ENCODE measurements at places on chromosomes 16 and 17.

- no peak for DNase-seq
These were observed 32.4 kb upstream of the POLR3E start for GRCh38 chr16:22264786-22265185.

GRCh38 chr17:37510056-37510455, 20.4 kb downstream of the DUSP14 start:
- DNase-seq, result no peak

- peak; percentile 71 for DNase-seq
These were observed 2.1 kb downstream of the MC1R start for GRCh38 chr16:89920723-89921122.

DNA sequence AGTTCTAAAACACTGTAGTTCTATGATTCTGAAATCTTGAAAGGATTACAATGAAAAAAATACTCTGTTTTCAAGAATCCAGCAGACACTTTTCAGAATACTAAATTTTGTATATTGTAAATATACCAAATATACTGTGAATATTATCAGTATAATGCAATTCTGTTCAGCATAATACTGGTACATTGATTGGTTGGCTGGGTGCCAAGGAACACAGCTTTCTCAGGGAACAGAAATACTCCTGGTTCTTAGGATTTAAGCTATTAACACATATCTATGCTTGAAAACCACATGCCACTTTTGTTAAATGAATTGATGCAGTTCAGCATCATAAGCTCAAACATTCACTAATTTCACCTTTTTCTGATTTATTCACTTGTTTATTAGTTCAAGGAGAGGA, 2.5 kb upstream of the GINS3 start:
- DNase-seq, result no peak

GRCh38 chr17:69516225-69516624, 101.7 kb downstream of the MAP2K6 start:
- DNase-seq, result no peak

- no peak for DNase-seq
These were observed 1.0 kb upstream of the SLC38A8 start for GRCh38 chr16:84043486-84044117.

DNA sequence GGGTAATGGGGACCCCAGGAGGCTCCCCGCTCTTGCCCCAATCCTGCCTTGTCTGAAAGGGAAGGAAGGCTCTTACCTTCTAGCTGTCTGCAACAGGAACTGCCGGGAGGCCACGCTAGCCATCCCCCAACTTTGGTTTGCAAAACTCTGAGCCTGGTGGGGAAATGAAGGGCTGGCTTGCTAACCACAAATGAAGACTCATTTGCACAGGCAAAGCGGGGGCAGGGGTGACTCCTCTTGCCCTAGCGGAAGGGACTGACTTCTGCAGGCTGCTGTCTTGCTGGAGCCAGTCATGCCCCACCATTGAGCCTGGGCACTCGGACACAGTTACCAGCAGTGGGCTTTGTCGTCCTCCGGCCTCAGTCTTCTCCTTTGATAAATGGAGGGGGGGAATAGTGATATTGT, 52.6 kb downstream of the PLCG2 start:
- peak; percentile 99 for DNase-seq

GRCh38 chr17:22171631-22172030, 479.3 kb downstream of the KCNJ18 start:
- no peak for DNase-seq

DNA sequence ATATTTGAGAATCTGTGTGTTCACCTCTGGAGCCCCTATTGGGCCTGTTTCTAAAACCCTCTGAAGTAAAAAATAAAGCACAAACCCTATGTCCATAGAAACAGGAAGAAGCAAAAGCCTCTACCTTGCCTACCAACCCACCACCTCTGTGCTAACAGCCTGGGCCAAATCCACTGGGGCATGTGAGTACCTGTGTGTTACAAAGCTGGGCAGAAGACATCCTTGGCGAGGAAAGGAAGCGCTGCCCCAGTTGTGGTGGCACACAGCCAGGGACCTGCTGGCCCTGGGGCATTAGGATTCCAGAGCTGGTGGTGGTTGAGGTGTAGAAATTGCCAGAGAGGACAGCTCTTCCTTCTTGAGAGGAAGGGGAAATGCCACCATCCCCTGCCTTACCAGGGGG, 30.0 kb downstream of the MYO18A start:
- no peak for DNase-seq

DNA sequence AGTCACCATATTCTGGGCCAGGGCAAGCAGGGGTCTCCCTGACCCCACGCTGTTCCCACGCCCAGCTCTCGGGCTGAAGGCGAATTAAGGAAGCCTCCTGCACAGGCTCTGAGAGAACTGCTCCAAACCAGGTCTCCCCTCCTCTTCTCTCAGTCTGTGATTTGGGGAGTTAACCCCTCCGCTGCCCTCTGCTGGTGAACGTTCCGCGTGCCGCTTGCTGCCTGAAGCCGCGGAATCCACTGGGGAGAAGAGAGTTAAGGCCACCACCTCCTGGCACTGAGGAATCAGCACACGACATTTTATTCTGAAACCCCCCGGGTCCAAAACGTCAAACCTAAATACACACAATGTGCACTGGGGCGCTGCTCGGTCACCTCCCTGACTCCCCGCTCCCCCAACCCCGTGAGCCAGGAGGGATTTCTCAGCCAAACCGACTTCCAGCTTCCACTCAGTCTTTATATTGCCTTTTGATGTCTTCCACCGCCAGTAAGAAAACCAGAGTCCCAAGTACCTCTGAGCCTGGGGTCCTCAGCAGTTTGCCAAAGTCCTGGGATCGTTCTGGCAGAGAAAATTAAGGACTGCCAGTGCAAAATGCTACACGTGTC, 54.4 kb upstream of the RCVRN start:
- DNase-seq, result peak; percentile 71

GRCh38 chr17:29197516-29198272, 17.5 kb upstream of the MYO18A start:
- DNase-seq, result peak; percentile 36

DNA sequence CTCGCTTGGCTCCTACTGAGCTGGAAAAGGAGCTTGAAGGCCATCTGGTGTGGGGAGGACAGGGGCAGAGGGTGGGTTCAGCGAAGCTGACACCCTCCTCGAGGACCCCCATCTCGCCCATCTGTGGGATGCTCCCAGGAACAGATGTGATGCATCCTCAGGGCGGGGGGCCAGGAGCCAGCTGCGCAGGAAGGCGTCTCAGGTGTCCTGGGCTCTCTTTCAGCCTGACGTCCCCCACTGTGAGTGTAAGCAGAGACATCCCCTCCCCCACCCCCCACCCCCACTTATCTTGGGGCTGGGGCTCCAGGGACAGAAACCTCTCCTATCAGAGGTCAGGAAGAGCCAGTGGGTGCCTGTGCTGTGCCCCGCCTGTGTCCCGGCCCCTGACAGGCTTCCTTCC, 16.2 kb downstream of the KIF19 start:
- no peak for DNase-seq

DNA sequence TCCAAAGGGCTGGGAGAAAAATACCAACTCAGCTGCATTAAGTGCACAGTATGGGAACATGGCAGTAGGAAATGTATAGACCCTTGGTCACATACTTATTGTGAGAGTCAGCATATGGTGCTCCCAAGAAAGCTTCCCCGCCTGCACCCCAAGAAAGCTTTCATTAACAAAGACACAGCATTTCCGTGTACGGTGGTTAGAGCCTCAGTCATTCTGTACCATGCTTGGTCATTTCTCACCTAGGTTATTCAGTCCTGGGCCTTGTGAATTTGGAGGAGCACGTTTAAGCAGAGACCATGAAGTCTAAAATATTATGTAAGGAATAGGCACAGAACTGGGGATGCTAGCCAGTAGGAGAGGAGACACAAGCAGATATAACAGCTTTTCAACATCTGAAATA, 56.1 kb downstream of the ESRP2 start:
- DNase-seq, result no peak

- peak; percentile 51 for DNase-seq
These were observed 49.7 kb downstream of the TUBD1 start for GRCh38 chr17:59842901-59843652.

DNA sequence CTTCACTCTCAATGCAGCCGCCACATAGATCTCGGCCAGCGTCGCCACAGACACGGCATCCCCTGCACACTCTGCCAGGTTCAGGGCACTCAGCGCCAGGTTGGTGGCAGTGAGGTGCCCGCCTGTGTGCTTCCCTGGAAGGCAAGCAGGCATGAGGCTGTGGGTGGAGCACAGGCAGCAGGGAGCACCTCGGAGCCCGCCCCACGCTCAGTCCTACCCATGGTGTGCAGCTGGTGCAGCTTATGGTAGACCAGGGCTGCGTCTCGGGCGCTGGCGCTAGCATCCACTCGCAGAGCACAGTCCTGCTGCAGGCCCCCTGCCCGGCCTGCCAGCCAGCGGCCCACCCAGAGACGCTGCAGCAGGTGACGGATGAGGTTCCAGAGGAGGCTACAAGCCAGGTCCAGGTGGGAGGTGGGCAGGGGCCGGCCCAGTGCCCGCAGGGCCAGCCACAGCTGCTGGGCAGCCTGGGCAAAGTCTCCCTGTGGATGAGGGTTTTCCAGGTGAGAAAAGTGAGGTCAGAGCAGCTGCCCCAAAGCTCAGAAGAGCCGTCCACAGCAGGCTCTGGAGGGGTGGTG, 20.5 kb downstream of the SREBF1 start:
- DNase-seq, result no peak

- DNase-seq, result peak; percentile 48
These were observed 2.4 kb downstream of the DHRS7B start for GRCh38 chr17:21129023-21129681.

DNA sequence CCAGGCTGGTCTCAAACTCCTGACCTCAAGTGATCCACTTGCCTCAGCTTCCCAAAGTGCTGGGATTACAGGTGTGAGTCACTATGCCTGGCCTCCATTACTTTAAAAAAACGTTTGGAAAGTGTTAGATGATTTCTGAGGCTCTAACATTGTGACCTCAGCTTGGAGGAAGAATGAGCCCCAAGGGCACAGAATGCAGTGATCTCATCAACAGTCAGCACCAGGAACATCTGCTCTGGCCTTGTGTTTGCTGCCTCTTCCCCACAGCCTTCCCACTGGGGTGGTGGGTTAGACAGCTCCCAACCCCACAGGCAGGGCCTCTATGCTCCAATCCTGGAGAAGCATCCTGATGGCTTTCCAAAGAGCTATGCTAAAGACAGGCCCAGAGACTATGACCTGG, 37.7 kb upstream of the SREBF1 start:
- DNase-seq, result no peak

DNA sequence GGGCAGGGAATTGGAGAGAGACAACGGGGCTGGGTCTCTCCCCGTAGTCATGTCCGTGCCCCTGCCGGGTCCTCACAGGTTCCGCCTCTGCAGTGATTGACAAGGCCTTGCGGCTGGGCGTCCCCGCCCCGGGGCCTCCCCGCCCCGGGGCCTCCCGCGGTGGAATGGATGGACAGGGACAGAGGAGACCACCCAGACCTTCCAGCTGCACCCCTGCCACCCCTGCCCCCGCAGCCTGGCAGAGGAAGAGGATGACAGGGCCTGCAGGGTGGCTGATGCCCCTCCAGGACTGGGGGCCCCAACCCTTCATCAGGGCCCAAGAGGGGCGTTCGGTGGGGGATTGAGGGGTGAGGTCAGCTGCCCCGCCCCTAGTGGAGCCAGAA, 216.4 kb upstream of the CIBAR2 start:
- DNase-seq, result no peak

Data from NB4 (cell line).